ENCODE measurements at places on chromosomes 12 and 14.

GRCh38 chr14:76810953-76811400, 1.7 kb downstream of the ANGEL1 start:
- DNase-seq = no peak

- no peak for DNase-seq
Observed at GRCh38 chr14:69658664-69659261, 47.4 kb downstream of the SUSD6 start.

DNA sequence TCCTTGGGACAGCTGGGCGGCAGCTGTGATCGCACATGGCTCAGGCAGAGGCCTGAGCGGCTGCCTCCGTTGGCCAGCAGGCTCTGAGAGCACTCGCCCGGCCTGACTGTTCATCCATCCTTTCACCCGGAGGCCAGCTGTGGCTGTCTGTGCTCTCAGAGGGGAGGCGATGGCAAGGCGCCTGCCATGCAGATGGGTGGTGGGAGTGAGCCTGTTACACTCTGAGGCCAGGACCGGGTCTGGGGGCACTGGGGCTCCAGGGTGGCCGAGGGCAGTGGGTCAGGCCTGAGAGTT, 292.3 kb downstream of the TMEM121 start:
- no peak for DNase-seq

GRCh38 chr12:52667509-52667908, 12.7 kb downstream of the KRT1 start:
- DNase-seq = no peak

GRCh38 chr12:75480469-75480949, at the start of gene GLIPR1:
Gene GLIPR1, plus strand, starts transcription at chr12:75480755. Its CDS starts 126 bp downstream, at chr12:75480881.
- DNase-seq = no peak

DNA sequence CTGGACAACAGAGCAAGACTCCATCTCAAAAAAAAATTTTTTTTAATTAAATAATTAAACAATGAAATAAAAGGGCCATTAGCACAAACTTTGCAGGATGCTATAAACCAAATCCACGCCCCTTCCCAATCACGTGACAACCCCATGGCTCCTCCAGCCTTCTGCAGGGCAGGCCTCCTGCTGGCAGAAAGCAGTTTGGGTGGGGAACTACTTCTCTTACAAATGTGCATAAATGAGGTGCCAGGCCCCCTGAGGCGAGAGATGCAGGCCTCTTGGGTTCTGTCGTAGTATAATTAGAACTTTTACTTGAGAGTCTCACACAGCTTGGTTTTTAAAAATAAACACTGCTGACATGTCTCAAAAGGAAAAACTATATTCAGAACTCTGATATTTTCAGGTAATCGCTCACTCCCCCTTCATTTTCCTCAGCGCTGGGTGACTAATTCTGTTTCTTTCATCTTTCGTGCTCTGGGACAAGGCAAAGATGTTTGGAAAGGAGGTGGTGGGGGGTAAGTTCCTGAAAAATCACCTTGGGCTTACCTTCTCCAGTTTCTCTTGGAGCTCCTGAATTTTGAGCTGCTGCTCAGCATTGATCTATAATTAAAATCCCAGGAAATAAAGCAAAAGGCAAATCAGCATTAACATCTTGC, 101.7 kb downstream of the CIT start:
- no peak for DNase-seq

- DNase-seq = no peak
Observed at GRCh38 chr12:12007713-12008231, 63.0 kb upstream of the BCL2L14 start.

DNA sequence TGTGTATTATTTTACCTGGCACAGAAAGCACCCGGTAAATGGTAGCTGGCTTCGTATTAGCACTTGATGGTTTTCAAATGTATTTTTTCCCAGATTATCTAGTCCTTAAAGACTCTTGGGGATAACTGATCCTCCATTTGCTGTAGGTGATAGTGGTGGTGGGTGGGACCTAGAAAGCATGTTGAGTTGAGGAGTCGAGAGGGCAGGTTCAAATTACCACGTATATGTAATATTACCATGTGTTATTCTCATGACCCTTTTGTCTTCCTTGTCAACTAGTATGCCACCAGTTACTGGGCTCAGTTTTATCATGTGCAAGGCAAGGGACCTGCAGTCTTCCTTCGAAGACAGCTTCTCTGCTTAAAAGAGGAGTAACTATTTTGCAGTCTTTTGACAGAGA, 1.8 kb downstream of the GLRX5 start:
- no peak for DNase-seq

DNA sequence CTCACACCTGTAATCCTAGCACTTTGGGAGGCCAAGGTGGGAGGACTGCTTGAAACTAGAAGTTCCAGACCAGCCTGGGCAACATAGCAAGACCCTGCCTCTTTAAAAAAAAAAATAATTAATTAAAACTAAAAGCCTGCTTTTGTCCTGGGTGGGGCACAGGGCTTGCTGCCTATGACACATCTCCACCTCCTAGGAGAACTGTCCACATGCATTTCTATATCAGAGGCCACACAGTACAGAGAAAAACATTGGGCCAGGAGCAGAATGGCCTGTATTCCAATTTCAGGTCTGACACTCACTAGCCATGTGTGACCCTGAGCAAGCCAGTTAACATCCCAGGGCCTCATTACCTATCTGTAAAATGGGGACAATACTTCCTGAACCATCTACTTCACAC, 31.9 kb downstream of the CCDC88C start:
- no peak for DNase-seq

DNA sequence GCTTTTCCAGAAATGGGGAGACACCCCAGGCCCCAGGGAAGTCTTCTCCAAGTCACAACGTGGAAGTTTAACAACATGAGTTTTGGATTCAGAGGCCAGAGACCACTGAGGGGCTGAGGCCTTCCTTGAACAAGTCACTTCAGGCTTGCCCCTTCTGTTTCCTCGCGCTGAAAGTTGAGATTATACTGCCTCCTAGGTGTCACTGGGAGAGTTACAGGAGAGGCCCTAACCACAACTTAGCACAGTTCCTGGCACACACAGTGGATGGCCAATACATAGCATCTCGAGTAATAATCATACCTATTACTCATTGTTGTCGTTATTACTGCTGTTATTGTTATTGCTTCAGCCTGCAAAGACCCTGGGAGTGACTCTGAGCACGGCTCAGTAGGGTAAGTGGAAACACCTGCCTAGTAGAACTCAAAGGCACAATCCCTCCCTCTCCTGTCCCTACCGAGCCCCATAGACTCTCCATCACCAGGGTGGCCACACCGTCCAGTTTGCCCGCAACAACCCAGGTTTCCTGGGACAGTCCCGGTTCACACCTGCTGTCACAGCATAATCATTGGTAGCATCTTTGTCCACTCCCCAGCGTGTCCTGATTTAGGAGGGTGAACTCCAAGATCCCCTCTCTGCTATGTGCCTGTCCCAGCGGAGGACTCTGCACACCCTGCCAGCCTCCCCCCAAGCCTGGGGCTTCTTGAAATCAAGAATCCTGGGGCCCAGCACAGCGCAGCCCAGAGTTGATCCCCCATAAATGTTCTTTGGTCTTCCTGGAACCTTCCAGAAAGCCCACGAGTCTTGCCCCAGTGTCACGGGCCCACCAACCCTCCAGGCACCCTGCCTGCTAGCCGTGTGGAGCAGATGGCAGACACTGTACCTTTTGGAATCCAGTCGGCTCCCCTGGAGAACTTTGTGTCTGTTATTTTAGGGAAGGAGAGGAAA, 85.0 kb downstream of the SYNE3 start:
- no peak for DNase-seq

DNA sequence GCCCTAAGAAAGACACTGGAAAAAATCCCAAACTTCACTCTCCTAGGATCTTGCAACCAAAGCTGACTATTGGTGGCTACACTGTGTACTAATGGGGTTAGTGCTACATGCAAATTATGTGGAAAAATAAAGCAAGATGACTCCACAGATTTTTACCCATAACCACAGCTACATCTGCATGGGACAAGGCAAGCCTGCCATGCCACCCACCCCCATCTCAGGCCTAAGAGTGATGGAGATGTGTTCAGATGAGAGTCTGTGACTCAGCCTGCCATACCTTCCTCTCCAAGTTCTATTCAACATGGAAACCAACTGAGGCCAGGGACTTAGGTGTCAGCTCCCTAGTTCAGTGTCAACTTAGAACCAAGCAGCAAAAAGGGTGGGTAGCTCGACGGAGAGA, 206.2 kb downstream of the PELI2 start:
- no peak for DNase-seq

- no peak for DNase-seq
Observed at GRCh38 chr12:38555620-38556591, 239.3 kb downstream of the ALG10B start.

DNA sequence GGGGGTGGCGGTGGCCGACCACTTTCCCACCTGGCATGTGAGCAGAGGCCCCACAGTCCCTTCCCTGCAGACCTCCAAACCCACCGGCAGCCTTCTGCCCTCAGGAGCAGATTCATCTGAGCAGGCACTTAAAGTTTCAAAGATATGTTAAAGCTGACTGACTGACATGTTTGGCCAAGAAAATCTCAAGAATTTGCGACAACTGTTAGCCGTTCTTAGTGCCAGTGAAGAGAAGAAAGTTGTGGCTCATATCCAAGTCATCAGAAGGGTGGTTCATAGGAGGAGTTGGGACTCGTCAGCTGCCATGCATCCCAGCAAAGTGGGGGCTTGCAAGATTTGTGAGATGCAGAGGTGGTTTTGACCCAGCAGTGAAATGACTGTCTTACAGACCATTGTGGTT, 27.2 kb downstream of the ELK3 start:
- no peak for DNase-seq

DNA sequence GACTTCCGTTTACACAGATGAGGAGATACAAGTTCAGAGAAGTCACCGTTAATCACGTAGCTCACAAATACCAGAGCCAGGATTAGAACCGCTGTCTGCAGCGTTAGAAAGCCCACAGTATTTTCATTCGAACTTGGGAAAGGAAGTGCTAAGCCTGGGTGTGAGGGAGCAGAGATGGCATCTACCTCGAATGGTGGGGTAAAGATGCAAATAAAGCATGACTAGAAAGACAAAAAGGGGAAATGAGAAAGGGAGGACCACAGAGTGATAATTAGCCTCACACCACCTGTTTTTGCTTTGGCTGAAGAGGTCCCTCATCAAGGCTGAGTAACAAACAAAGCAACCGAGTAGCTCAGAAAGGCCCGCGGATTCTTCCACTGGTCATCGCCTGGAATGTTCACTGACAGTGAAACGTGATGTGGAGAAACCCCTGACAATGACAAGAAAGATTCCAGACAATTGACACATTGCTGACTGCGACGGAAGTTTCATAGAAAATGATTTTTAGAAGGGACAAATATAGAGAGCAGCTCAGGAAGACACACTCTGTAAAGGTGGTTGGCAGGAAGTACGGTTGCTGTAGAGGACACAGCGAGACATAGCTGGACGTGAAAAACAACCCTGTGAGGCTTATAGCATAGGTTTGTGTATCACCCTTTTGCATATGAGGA, 31.5 kb upstream of the BHLHE41 start:
- DNase-seq = no peak

DNA sequence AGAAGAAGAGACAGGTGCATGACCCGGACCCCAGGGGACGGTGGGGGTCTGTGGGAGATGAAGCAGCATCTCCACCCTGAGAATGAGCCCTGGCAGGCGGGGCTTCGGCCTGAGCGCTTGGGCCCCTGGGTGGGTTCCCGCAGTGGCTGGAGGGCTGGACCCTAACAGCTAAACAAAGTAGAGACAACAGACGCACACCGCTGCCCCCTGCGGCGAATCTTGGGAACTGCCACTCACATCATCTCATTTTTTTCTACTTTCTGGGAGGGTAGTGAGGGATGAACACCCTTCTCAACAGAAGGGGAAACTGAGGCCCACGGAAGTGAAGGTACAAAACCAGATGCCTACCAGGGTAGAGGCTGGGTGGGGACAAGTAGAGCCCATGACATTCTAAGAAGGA, 104.7 kb downstream of the RFLNA start:
- peak; percentile 5 for DNase-seq

- DNase-seq = no peak
Observed at GRCh38 chr14:45249856-45250575, 3.0 kb downstream of the MIS18BP1 start.

DNA sequence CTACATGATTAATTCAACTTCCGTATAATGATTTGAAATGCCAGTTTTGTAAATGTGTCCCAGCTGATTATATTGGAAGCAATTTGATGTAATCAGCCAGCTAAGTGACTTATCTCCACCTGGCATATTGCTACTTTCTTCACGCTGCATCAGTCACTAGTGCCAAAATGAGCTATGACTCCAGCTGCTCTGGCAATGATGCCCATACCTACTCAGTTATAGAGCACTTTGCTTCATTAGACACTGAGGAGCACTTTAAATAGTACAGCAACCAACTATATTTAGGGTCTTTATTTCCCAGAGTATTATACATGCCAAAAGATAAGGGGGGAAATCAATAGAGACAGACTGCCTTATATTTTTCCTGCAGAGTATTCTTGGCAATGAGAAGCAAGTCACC, 67.9 kb upstream of the LIN7A start:
- no peak for DNase-seq

DNA sequence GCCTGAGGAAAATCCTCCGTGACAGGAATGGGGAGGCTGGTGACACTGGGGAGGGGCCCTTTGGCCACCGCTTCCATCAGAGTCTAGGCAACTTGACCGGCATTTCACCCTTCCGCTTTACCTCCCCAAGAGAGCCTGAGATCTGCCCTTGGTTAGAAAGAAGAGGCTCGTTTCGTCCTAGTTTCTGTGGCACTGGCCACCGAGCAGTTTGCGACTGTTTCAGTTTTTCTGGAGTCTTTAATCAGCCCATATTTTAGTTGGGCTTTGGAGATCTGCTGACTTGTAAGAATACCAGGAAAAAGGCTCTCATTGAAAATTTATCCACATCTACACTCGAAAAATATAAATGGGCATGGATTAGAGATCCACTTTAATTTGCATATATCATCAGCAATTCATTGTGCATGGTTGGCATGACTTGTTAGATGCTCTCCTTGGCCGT, 414 bp upstream of the ANKS1B start:
- no peak for DNase-seq

GRCh38 chr12:17079251-17079909, 473.4 kb upstream of the LMO3 start:
- DNase-seq = no peak

DNA sequence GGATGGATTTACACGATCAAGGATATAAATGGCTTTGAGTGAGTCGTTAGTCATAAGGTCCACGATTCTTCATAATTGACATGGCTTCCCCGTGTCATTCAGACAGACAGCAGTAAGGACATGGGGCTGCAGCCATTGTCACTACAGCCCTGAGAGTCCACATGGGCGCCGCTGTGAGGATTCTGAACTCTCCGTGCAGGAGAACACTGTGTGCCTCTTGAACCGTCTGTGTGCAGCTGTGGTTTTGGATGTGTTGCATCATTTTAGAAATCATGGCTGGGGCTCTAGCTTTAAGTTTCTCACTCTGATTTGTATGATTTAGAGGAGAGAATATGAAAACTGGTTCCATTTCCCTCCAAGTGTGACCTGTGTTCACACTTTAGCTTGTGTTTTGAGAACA, 47.2 kb downstream of the NPAS3 start:
- no peak for DNase-seq

DNA sequence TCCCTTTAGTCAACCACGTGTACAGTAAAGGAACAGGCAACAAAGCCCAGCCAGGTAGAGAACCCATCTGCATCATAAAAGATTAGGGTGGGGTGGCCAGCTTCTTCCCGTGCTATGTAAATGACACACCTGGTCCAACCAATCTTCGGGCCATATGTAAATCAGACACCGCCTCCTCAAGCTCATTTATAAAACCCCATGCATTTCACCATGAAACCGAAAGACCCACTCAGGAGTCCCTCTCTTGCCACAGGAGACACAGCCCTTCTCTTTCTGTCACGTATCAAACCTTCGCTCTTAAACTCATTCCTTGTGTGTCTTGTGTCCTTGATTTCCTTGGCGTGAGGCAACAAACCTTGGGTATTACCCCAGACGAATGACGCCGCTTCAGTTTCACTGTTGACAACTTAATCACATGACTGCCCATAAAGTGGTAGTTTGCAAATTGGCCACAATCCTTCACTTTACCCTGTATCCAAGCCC, 59.8 kb upstream of the TBPL2 start:
- no peak for DNase-seq
